ENCODE measurements at places on chromosomes 6 and 20. TPM values are rescaled to one million over a fixed set of nuclear protein-coding genes. Genes with fewer than 3 reads are reported as not detected.

The DPPA5 gene
- not detected for total RNA-seq

The DSTN gene
- total RNA-seq: 412 TPM

The WFDC8 gene
- not detected for total RNA-seq

The PXDC1 gene
- total RNA-seq: 36.2 TPM

The C4B gene
- total RNA-seq: 8.8 TPM

The CALHM4 gene
- total RNA-seq: not detected

The AGER gene
- total RNA-seq: 3.7 TPM

The IFT52 gene
- total RNA-seq: 29.2 TPM

The C6orf163 gene
- total RNA-seq: 1.3 TPM
